ENCODE measurements at places on chromosomes 3 and 15.

- DNase-seq: no peak
Measured at GRCh38 chr15:50764461-50765194, 878 bp downstream of the SPPL2A start.

GRCh38 chr3:37229740-37230139 is 55.4 kb upstream of the LRRFIP2 start:
- DNase-seq: peak; percentile 11

- DNase-seq: peak; percentile 16
Measured at GRCh38 chr3:57382933-57383332, 90.4 kb upstream of the ASB14 start.

GRCh38 chr15:84570164-84570735 is 30.6 kb upstream of the ZSCAN2 start:
- peak; percentile 42 for DNase-seq

- no peak for DNase-seq
Measured at GRCh38 chr3:22360970-22361369, 610.0 kb upstream of the ZNF385D start.

- DNase-seq: no peak
Measured at GRCh38 chr15:61457050-61457733, 228.1 kb upstream of the RORA start.

- no peak for DNase-seq
Measured at GRCh38 chr15:51884517-51885236, 55.2 kb downstream of the TMOD3 start.

DNA sequence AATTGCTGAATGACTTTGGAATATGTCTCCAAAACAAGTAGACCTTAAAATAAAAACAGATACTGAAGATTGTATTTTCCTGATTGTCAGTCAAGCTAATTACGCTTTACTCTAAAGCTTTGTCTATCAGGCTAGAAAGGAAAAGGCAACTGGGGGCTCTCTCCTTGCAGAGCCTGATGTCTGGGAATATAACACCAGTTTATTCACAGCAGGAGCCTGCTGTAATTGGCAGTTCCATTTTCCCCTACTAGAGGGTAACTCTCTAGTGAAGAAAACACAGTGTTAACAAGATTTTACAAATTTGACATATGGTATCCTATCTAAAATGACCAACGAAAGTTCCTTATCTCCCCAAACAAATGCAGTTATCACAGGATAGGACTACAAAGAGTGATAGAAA is 158.8 kb downstream of the PDZRN3 start:
- DNase-seq: no peak

- no peak for DNase-seq
Measured at GRCh38 chr3:49296781-49297411, 19.9 kb upstream of the C3orf62 start.

DNA sequence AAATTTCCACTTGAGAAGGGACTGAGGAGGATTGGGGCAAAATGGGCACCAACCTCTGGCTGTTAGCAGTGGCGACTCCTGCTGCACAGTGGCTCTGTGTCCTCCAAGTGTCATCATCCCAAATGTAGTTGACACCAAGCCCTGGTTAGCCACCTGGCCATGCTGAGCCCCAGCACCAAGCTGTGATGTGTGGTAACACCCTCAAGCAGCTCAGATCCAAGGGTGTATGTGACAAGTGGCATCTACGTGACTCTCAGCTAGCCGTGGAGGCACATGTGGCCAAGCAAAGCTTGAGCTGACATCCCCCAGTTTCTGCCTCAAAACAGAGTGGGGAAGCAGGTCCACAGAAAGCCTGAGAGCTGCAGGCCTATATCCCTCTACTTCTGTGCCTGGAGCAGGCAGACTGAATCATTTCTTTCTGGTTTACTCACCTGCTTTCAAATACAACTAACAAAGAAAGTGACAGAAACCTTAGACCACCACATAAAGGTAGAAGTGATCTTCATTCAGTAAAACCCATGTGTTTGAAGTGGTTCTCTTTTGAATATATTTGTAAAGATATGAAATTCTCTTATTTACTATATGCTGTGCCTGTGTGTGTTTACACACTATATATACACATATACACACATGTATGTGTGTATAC is 40.0 kb downstream of the FOXP1 start:
- no peak for DNase-seq

DNA sequence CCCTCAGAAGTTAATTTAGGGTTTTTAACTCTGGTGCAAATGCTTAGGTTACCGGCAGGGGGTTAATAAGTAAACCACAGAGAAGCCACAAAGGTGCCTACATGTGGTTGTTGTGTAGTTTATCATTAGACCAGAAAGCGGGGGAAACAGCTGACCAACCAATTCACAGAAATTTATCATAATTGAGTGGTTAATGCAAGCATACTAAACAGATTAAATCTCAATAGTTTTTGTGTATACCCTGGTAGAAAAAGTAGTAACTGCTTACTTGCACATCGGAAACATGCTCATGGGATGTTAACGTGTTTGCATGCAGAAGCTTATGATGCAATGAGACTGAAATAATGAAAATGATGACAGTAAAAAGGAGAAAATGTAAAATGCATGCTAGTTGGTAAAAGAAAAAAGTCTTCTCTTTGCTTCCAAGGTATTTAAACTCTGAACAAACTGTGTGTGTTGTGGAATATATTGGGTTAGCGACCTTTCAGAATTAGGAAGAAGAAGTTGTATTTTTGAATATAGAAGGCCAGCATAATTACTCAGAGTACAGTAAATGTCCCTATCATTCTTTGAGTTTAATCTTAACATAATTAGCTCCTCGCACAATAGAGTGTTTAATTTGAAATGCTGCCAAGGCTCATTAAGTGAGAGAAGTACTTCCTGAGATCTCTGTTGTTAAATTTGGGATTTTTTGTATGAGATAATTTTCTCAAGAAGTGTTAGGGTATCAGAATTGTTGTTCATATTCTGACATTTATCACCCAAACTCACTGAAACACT is 316.2 kb downstream of the PTPRG start:
- peak; percentile 57 for DNase-seq

DNA sequence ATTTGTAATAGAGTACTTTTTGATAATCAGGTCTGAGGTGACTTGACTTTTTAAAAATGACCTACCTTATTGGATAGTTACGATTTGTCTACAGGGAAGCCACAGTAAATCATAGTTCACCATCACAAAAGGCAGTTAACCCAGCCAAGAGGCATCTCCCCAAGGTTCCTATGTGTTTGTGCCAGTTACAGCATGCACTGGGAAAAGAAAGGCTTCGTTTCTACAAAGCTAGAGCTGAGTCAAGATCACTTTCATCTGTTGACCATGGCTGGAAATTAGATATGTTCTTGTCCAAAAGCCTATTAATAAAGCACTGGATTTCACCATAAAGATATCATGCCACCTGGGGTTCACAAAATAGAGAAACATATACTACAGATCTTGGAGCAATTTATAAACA is 139.9 kb downstream of the GREM1 start:
- no peak for DNase-seq

- DNase-seq: no peak
Measured at GRCh38 chr3:45355351-45355750, 33.0 kb upstream of the LARS2 start.

GRCh38 chr3:108546692-108547091 is 36.3 kb upstream of the MYH15 start:
- no peak for DNase-seq

- no peak for DNase-seq
Measured at GRCh38 chr3:9111417-9111816, 138.0 kb downstream of the SRGAP3 start.

GRCh38 chr3:18716101-18716500 is 291.0 kb upstream of the SATB1 start:
- no peak for DNase-seq

- DNase-seq: no peak
Measured at GRCh38 chr3:36011791-36012190, 368.5 kb upstream of the STAC start.

DNA sequence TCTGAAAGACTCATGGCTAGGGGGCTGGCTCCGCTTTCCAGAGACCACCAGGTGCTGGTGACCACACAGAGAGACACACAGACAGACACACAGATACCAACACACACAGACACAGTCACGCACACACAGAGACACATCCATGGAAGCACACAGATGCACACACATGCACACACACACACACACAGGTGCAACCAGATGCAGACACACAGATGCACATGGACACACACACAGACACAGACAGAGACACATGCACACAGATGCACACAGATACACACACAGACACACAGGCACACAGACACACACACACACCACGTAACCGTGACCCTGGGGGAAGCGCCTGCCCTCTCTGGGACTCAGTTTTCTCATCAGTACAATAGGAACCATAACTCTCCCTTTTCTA is 132.2 kb downstream of the WNT7A start:
- DNase-seq: no peak

Data from cardiac muscle cell (in vitro differentiated cells and primary cell).